ENCODE measurements at places on chromosomes 7 and 10. TPM values are rescaled to one million over a fixed set of nuclear protein-coding genes. Genes with fewer than 3 reads are reported as not detected.

DNA sequence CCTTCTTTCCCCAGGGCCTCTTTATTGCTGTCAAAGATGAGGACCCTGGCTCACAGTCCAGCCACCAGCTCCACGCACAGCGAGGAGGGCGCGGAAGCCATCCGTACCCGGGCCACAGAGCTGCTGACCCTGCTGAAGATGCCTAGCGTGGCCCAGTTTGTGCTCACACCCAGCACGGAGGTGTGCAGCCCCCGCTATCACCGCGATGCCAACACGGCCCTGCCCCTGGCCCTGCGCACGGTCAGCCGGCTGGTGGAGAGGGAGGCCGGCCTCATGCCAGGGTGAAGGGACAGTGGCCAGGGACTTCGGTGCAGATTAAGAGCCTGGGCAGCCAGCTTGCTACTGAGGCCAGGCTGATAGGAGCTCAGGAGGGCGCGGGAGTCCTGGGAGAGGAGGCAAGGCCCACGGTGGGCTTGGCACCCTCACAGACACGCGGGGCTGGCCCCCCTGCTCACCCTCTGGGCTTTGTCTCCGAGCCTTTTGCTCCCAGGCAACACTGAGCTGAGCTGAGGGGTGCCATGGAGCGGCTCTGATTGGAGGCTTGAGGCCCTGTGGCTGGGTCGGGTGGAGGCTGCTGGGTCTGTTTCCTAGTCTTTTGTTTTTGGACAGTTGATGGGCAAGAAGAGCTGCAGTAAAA, 15.8 kb downstream of the AP5Z1 start:
- DNase-seq: no peak

DNA sequence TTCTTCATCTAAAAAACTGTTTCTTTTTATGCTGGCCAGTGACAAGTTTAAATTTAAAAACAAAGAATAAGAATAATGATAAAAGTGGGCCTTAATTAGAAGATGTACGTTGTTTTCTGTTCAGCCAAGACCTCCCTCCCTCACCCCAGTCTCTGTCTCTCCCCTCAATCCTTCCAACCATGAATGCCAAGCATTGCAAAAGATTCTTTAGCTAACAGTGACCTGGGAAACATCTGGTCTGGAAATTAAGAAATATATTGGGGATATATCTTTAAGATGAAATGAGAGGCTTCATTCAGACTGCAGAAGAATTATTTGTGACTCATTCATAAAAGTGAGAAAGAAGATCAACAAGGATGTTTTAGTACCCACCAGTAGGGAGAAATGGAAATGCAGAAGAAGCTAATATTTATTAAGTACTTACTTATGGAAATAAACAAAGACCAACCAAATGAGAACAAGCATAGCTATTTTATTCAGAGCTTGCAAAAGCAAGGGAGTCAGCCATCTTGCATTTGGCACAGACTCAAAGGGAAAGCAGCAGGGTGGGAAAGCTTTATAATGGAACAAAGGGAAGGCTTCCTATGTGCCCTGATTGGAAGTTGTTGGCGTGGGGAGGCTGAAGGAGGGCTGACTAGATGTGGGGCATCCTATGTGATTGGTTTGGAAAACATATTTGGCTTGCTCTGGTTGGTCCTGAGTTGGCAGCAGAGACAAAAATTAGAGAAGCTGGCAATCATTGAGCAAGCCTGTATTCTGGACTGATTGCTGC, 595.4 kb upstream of the GHITM start:
- no peak for DNase-seq

DNA sequence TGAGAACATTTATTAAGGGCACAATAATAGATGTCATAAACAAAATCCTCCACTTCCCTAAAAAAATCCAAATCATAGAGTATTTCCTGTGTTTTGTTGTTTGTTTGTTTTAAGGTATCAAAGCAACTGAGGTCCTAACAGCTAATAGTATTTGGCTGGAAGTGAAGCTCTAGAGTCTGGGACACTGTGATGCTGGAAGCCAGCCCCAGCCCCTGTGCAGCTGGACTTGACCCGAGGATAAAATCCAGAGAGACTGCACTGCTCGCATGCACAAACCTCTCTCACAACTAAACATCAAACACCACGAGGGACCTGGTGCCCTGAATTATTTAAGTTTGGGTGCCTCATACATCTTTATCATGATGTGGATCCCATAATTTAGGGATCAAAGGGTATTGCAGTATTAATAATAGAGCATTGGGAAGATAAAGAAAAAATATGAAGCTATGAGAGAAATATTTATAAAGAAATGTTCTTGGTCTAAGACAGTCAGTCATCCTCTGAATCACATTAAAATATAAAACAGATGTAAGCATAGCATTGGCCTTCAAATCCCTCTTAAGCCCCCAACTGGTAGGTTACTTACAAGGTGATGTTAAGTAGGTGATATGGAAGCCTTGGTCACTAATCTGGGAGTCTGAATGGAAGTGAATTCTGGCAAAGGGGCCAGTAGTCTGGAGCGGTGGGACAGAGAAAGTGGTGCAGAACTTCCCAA, 44.4 kb downstream of the CUBN start:
- no peak for DNase-seq

GRCh38 chr7:35520810-35521625, 173.9 kb downstream of the HERPUD2 start:
- DNase-seq: no peak

- no peak for DNase-seq
Measured at GRCh38 chr7:97167176-97167575, 49.7 kb downstream of the SDHAF3 start.

GRCh38 chr10:103417601-103418000, 21.2 kb downstream of the PDCD11 start:
- no peak for DNase-seq

DNA sequence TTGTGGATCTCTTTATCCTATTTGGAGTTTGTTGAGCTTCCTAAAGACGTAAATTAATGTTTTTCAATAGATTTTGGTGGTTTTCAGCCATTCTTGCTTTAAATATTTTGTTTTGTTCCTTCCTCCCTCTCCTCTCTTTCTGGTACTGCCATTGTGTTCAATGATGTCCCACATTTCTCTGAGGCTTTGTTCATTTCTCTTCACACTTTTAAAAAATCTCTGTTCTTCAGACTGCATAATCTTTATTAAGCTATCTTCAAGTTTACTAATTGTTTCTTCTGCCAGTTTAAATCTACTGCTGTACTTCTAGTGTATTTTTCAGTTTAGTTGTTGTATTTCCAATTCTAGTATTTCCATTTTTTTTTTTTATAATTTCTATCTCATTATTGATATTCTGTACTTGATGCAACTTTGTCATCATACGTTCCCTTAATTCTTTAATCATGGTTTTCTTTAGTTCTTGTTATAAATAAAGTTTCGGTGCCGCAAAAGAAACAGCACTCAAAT, 45.6 kb upstream of the FZD9 start:
- DNase-seq: no peak

GRCh38 chr10:87750001-87750671, 67.9 kb downstream of the ATAD1 start:
- DNase-seq: no peak

- DNase-seq: no peak
Measured at GRCh38 chr7:80362677-80363076, 149.2 kb downstream of the GNAT3 start.

GRCh38 chr10:69352569-69353264, 64.0 kb downstream of the TACR2 start:
- DNase-seq: no peak

DNA sequence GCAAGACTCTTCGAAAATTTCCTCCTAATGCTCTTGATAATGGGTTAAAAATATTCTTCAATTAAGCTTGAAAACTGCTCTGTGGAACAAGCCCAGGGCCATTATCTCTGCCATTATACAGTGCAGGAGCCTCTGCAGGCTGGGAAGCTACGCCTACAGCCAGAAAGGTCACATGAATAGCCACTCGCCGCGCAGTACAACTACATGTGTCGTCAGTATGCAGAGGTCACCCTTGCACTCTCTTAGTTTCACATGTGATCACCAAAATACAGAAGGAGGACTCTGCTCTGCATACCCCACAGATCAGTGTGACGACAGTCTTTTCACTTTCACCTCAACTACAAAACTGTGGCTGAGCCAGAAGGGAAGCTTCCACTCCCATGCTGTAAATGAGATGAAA, 141.8 kb upstream of the C1QL3 start:
- no peak for DNase-seq

DNA sequence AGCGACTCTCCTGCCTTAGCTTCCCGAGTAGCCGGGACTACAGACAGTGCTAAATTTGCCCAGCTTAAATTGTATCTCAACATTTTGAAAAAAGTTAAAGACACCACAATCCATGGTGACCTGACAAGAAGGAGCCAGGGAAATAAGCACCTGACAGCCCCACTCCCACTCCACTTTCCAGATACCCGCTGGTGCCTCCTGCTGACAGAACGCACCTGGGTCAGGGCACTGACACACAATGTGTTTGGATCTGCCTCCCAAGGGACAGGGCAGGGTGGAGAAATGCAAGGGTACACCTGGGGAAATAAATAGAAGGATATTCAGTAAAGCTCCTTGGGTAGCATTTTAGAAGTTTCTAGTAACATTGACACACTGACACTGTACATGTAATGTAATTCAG, 58.9 kb upstream of the OPN4 start:
- DNase-seq: no peak

GRCh38 chr7:131538813-131539179, 17.6 kb downstream of the PODXL start:
- no peak for DNase-seq

GRCh38 chr10:88196291-88196690, 332.9 kb downstream of the PTEN start:
- no peak for DNase-seq

DNA sequence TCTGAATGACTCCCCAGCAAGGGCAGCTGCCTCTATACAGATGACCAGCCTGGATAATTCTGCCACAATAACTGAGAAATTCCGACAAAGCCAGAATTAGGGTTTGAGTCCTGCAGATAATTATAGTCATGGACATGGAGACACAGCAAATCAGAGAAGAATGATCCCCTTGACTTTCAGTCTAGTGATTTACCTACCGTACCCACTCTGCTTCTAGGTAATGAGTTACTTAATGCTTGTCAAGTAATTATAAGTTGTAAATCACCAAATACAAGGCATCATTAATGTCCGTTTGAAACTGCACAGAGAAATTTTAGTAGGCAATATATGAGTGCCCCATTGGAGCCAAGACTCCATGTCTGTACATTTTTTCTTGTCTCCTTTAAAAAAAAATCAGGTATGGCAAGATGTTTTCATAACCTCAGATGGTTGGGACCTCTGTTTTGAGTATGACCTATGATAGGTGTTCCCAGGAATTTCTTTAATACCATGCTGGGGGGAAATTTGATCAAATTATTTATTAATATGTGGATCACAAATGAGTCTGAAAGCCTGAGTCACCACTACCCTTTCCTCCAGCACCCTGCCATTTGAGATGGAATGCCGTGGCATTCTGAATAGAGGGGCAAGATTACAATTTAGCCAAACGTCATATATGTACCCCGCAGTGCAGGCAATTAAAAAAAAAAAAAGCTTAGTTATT, 5.5 kb upstream of the ARID5B start:
- no peak for DNase-seq

DNA sequence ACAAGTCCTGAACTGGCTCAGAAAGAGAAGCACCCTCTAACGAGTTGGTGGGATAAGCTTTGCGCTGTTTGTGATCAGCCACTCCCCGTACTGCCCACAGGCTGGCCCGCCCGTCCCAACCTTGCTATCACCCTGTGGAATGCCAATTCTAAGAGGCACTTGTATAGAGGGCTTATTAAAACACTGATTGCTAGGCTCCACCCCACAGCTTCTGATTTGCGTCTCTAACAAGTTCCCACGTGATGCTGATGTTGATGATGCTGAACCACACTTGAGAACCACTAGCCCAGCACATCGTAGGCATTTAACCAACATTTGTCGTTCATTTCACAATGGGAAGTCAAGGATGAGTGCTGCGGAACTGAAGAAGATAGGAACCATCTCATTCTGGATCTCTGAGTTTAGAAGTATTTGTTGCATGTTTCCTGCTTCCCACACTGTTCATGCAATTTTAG, 12.7 kb upstream of the GSAP start:
- no peak for DNase-seq

- no peak for DNase-seq
Measured at GRCh38 chr10:3659203-3659917, 125.6 kb downstream of the KLF6 start.

DNA sequence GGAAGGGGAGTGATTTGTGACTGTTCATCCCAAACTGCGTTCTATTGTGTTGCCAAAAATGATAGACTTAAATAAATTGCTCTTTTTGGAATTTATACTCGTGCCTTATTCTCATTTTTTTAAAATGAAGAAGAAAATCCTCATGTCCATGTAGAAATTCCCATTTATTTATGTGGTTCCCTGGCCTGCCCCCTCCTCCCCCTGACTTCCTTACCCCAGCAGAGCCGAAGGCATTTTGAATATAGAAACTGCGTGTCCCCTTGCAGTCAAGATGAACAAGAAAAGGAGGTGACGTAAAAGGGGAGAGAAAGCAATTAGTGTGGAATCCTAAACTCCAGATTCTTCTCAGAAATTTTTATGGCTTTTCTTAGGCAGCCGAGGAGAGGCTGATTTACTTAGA, 126.1 kb downstream of the FAM204A start:
- DNase-seq: peak; percentile 53

GRCh38 chr10:124035306-124035927, 58.0 kb downstream of the CHST15 start:
- no peak for DNase-seq

DNA sequence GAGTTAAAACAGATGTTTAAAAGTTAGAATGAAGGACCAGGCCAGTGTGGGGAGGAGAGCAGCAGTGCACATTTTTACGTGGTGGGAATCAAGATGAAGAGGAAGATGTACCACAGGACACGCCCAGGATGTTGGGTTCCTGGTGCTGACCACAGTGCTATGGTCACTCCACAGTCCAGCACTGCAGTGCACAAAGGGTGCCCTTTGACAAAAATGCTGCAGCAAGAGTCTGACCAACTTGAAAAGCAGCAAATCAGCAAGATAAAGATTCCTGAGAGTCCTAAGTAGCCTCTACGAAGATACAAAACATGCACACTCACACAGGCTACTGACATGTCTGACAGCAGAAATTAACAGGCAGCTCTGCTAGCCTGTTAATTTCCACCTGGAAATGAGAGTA, 107.1 kb downstream of the PIP4K2A start:
- DNase-seq: no peak

DNA sequence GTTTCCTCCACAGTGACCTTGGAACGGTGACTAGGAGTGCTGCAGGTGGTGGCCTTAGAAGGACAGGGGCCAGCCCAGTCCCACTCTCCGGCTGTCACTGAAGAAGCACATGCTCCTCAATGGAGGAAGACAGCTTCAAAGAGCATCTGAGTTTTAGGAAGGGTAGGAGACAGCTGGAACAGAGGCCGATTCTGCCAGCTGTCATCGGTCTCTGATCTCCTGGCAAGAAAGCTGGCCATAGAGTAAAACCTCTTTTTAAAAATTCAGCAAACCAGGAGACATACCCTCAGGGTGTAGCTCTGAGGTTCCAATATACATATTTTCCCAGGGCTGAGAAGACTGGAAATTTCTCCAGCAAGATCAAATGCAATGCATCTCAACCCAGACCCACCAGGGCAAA, 55.9 kb downstream of the KCNMA1 start:
- DNase-seq: no peak

TCAF2 gene
- 1.6 TPM for total RNA-seq

CNNM1 gene
- 3.4 TPM for total RNA-seq

EPHA1 gene
- not detected for total RNA-seq

DLX5 gene
- 0.17 TPM for total RNA-seq

INMT gene
- 172 TPM for total RNA-seq

COL1A2 gene
- 279 TPM for total RNA-seq

HABP2 gene
- total RNA-seq: not detected

MYOZ1 gene
- total RNA-seq: 0.29 TPM

TCF7L2 gene
- 20.8 TPM for total RNA-seq

ACADSB gene
- total RNA-seq: 19.1 TPM

IGF2BP3 gene
- 1.7 TPM for total RNA-seq

MICALL2 gene
- total RNA-seq: 18.1 TPM

SLC26A3 gene
- 8.7 TPM for total RNA-seq

CLCN1 gene
- not detected for total RNA-seq

All from esophagus muscularis mucosa (tissue), 4 donors.